ENCODE measurements at places on chromosomes 16 and 17. TPM values are rescaled to one million over a fixed set of nuclear protein-coding genes. Genes with fewer than 3 reads are reported as not detected.
A peak's percentile ranks its signal among the peaks of the same experiment; 100 is the strongest.

DNA sequence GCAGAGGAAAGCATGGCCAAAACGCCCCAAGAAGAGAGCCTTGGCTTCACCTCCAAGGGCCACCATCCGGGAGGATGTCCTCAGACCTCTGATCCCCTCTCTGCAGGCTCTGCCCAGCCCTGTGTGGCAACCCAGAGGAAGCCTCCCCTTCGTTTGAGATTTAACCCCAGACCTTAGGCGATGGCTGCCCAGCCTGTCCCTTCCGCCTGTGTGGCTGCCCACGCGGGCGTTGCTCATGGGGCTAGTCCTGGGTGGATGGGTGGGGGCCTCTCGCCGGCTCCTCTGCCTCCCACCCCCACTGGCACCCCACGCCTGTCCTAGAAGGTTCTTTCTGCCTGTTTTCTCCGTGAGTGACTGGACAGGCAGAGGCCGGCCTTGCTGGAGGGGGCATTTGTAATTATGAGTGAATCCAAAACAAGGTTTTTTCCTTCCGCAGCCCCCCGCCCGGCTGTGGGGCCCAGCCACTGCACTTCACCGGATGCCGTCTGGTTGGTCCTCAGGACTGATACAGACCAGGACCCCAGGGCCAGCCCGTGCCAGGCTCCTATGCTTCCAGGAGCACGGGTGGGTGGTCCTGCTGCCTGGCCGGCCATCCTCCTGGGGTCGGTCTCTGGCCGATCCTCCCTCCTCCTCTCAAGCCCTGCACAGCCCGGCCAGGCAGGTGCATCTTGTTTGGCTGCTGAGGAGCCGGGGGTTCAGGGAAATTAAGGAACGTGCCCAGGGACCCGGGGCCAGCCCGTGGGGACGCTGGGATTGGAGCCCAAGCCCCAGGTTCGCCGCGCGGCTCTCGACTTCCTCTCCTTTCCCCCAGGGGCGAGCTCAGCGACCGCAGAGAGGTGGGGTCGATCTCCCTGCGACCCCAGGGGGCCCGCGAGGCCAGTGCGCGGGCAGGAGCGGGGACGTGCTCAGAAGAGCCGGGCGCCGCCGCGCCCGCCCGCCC, at the start of gene TMEM235:
Gene TMEM235 (plus strand): TSS at position 636 of the 940 bp plus-strand sequence. CDS start 393 bp downstream, outside the sequence.
- H3K27me3 ChIP-seq = peaks cover 14% of the 10 kb centered on the region
- H3K4me3 ChIP-seq = no peak within 1 kb of the TSS
- DNase-seq = no peak
- H3K36me3 ChIP-seq = no peaks in the 10 kb centered on the region
- H3K27ac ChIP-seq = no peak within 1 kb of the TSS

GRCh38 chr17:21280081-21280518, 4.4 kb upstream of the MAP2K3 start:
- H3K36me3 ChIP-seq = no peaks in the 10 kb centered on the region
- no peaks in the 10 kb centered on the region for H3K4me1 ChIP-seq
- no peak overlapping the region for H3K27ac ChIP-seq
- H3K4me3 ChIP-seq = no peak overlapping the region
- no peaks in the 10 kb centered on the region for H3K27me3 ChIP-seq
- DNase-seq = peak; percentile 95

DNA sequence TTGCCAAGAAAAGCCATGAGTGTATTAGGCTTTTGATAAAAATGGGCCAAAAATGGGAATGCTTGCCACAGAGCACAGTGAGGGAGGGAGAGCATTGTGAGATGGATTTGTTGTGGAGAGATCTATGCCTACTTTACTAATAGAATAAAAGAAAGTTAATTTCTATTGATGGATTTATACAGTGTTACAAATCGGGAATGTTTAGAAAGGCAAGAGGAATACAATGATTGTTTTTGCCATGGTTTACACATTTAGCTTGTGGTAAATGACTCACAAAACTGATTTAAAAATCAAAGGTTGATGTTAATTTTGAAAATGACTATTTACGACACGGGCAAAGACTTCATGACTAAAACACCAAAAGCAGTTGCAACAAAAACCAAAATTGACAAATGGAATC, 16.6 kb downstream of the CCL4 start:
- H3K27ac ChIP-seq = no peak overlapping the region
- H3K27me3 ChIP-seq = no peaks in the 10 kb centered on the region
- no peak for DNase-seq
- no peak overlapping the region for H3K4me3 ChIP-seq

GRCh38 chr17:28219771-28220170, 99.2 kb upstream of the TMEM97 start:
- no peaks in the 10 kb centered on the region for H3K4me1 ChIP-seq
- no peaks in the 10 kb centered on the region for H3K36me3 ChIP-seq
- H3K4me3 ChIP-seq = no peak overlapping the region

- H3K27ac ChIP-seq = no peak overlapping the region
- DNase-seq = no peak
- no peak overlapping the region for H3K4me3 ChIP-seq
Measured at GRCh38 chr17:16272111-16272840, 55.3 kb downstream of the PIGL start.

DNA sequence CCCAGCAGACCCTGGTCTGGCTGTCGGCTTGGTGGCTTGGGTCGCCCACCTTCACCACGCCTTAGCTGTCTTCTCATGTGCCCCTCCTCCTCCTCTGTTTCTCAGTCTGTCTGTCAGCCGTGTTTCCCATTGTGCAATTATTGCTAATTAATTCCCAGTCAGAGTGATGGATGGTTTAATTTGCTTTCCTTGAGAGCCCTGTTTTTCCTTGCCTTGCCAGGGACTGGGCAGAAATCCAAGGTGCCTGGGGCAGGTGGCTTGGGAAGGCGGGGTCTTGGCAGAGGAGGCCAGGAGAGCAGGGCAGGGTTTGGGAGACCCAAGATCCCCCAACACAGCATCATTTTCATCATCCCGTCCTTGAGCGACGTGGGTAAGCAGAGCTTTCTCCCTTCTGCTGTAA, 21.3 kb downstream of the NECAB2 start:
- H3K36me3 ChIP-seq = no peaks in the 10 kb centered on the region
- H3K4me3 ChIP-seq = no peak overlapping the region
- no peaks in the 10 kb centered on the region for H3K4me1 ChIP-seq
- no peak for DNase-seq
- H3K27ac ChIP-seq = no peak overlapping the region

DNA sequence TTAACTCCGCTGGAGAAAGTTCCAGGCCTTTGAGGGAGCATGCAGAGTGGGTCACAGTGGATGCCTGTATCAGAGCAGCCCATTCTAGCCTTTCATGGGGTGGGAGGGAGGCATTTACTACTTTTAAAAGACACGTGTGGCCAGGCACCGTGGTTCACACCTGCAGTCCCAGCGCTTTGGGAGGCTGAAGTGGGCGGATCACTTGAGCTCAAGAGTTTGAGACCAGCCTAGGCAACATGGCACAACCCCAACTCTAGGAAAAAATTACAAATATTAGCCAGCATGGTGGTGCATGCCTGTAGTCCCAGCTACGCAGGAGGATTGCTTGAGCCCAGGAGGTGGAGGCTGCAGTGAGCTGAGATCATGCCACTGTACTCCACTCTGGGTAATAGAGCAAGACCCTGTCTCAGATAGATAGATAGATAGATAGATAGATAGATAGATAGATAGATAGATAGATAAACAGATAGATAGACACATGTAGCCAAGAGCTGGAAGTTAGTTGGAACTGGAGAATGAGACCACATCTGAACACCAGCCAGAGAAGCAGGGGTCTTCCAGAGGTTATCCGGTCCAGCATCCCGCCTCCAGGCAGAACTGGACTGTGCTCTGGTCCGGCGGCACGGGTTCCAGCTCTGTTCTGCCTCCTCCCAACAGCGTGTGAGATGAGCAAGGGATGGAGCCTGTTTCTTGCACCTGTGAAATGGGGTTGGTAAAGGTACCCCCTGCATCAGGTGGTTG, 3.6 kb downstream of the ADCY7 start:
- H3K4me1 ChIP-seq = peaks cover 17% of the 10 kb centered on the region
- H3K27me3 ChIP-seq = no peaks in the 10 kb centered on the region
- H3K27ac ChIP-seq = no peak overlapping the region
- no peak overlapping the region for H3K4me3 ChIP-seq

- H3K36me3 ChIP-seq = no peaks in the 10 kb centered on the region
- no peaks in the 10 kb centered on the region for H3K27me3 ChIP-seq
- H3K4me3 ChIP-seq = no peak overlapping the region
- no peak for DNase-seq
Measured at GRCh38 chr16:89623511-89624261, 10.2 kb downstream of the DPEP1 start.

- peak overlapping the region; percentile 40 for H3K4me3 ChIP-seq
- peaks cover 5% of the 10 kb centered on the region for H3K4me1 ChIP-seq
- H3K27me3 ChIP-seq = no peaks in the 10 kb centered on the region
- peak; percentile 95 for DNase-seq
Measured at GRCh38 chr17:29615492-29616299, 7.0 kb downstream of the CORO6 start.

GRCh38 chr16:85359147-85359822, 247.0 kb upstream of the CIBAR2 start:
- no peaks in the 10 kb centered on the region for H3K4me1 ChIP-seq
- no peak overlapping the region for H3K4me3 ChIP-seq
- H3K36me3 ChIP-seq = no peaks in the 10 kb centered on the region
- H3K27ac ChIP-seq = no peak overlapping the region
- H3K27me3 ChIP-seq = no peaks in the 10 kb centered on the region
- no peak for DNase-seq

- no peaks in the 10 kb centered on the region for H3K4me1 ChIP-seq
- no peak for DNase-seq
- H3K36me3 ChIP-seq = no peaks in the 10 kb centered on the region
- no peak overlapping the region for H3K4me3 ChIP-seq
Measured at GRCh38 chr16:2874032-2874911, 8.7 kb upstream of the FLYWCH2 start.

- H3K4me1 ChIP-seq = no peaks in the 10 kb centered on the region
- H3K27me3 ChIP-seq = no peaks in the 10 kb centered on the region
- H3K27ac ChIP-seq = no peak overlapping the region
- no peak for DNase-seq
Measured at GRCh38 chr16:12719972-12720371, 83.7 kb downstream of the CPPED1 start.

DNA sequence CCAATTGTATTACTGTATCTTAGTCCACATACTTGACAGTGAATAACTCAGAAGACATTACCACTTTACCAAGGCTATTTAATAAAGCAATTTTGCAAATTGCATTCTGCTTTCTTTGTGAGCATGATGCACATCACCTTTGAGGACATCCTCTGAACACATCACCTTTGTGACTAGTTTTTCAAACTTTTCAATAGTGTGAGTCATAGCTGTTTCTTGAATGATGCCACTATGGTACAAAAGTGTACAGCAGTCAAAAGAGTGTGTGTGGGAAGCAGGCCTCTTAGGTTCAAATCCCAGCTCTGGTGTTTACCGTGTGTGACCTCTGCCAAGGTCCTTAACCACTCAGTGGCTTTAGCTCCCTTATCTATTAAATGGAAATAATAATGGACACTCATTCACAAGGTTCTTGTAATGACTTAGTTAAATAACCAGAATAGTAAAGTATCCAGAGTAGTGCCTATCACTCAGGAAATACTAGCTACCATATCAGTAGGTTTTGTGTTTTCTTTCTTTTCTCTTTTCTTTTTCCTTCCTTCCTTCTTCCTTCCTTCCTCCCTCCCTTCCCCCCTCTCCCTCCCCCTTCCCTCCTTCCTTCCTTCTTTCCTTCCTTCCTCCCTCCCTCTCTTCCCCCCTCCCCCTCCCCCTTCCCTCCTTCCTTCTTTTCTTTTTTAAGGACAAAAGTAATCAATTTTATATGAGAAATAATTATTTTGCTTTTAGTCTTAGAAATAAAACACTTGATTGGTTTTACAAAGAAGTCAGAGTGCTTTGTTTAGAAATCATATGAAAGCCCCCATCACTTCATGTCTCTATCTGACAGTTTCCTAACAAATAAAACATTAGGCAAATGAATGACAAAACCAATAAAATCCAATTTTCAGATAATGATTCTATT, 178.9 kb downstream of the MYO1D start:
- no peak for DNase-seq
- no peak overlapping the region for H3K27ac ChIP-seq
- H3K4me3 ChIP-seq = no peak overlapping the region

GRCh38 chr17:6853764-6854442, 22.4 kb upstream of the TEKT1 start:
- H3K27me3 ChIP-seq = no peaks in the 10 kb centered on the region
- no peak overlapping the region for H3K4me3 ChIP-seq
- no peak overlapping the region for H3K27ac ChIP-seq
- H3K36me3 ChIP-seq = no peaks in the 10 kb centered on the region
- DNase-seq = no peak

GRCh38 chr17:4378626-4379025, 12.2 kb upstream of the UBE2G1 start:
- no peak overlapping the region for H3K27ac ChIP-seq
- H3K36me3 ChIP-seq = no peaks in the 10 kb centered on the region
- DNase-seq = no peak
- no peaks in the 10 kb centered on the region for H3K27me3 ChIP-seq

DNA sequence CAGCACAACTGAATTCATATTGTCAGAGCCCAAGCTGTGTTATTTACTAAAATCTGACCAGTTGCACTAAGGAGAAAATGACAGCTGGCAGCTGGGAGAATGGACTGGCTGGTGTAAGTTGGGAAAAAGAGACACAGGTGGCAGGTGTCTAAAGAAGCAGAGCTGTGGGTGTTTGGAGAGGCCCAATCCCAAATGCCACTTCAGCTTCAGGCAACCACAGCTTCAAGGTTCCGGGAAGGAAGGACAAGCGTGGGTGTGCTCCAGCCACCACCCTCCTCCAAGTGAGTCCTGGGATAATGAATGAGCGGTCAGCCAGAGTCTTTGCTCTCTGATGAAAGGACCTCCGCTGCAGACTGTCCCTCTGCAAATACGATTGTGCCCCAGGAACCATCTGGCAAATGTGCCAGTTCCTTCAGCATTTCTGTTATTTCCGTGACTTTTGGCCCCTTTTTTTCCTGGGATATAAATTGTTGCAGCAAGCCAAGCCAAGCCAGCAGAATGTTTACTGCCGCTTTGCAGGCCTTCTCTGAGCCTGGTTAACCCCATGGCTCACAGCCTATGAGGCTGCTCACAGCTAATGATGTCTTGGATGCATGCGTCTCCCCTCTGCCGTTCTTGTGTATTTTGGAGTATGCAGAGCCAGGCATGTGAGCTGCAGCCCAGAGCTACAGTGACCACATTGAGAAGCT, 9.5 kb upstream of the RHBDL3 start:
- no peaks in the 10 kb centered on the region for H3K4me1 ChIP-seq
- no peak for DNase-seq
- no peaks in the 10 kb centered on the region for H3K27me3 ChIP-seq
- H3K4me3 ChIP-seq = no peak overlapping the region

COX6A2 gene
- total RNA-seq = not detected

TLCD2 gene
- total RNA-seq = 18.7 TPM

DNAI2 gene
- total RNA-seq = not detected

KIF2B gene
- total RNA-seq = not detected

OTOP2 gene
- total RNA-seq = not detected

EVPL gene
- 87.8 TPM for total RNA-seq

PRR35 gene
- total RNA-seq = not detected

FOXC2 gene
- total RNA-seq = 1.5 TPM

FGF11 gene
- total RNA-seq = not detected

CA4 gene
- total RNA-seq = 1.6 TPM

MINK1 gene
- total RNA-seq = 111 TPM

GCGR gene
- 0.67 TPM for total RNA-seq
